Mucosa of gallbladder (tissue), 1 donor: ENCODE measurements at places on chromosomes 3 and 15.

- no peak for DNase-seq
Observed at GRCh38 chr3:9342696-9343095, 20.2 kb upstream of the THUMPD3 start.

- peak; percentile 43 for DNase-seq
Observed at GRCh38 chr3:190017521-190018288, 103.0 kb downstream of the P3H2 start.

DNA sequence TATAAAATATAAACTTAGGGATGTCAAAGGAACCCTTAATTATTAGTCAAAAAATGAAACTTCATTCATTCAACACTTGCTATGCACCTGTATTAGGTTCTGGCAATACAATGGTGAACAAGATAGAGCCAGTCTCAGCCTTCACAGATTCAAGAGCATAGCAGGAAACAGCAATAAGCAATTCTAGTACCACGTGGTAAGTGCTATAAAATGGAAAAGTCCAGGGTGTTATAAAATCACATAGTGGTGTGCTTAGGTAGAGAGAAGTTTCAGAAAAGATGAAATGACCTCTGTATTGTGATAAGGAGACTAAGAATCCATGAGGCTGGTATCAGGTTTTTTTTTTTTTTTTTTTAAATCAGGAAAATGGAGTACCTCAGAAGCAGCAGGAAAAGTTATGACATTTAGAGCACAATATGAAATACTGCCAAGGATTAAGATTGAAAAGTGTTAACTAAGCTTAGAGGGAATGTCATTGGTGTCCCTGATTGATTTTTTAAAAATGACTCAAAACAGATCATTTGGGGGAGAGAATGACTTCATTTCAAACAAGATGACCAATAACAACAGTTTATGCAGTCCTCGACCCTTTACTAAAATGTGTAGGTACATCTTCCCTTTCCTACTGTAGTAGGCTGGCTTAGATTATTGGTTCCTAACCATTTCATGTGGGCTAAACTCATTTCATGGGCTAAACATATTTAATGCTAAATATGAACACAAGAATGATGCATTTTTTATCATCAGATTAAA, 5.0 kb downstream of the TOMM70 start:
- no peak for DNase-seq

DNA sequence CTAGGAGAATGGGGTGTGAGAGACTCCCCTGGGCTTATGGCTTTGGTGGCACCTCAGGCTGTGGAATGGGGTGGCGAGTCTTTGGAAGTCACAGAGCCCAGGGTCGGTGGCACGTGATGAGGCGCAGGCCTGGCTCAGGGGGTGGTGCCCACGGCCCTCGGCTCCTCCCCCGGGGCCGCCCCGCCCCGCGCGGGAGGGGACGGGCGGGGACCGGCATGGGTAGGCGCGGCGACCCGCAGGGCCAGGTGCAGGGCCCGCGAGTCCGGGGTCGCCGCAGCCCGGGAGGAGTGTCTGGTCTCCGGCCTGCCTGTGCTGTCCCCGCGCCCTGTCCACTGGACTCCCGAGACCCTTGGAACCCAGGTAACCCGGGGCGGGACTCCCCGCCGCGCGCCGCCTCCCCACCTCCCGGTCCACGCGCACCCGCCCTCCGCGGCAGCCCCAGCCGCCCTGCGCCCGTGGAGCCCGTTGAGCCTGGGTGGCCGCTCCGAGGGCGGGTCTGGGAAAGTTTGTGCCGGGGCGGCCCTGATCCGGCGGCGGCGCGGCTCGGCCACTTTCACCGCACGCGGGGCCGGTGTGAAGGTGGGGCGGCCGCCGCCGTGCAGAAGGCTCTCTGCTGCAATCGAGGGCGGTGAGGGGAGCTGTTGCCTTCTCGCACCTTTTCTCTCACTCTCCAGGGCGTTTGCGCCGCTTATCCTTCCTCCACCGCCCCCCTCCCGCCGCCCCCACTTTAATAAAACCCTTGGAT, at the start of gene PAQR5:
PAQR5 (plus strand) TSS at position 216 of the 745 bp plus-strand sequence. CDS start 61,169 bp downstream, outside the sequence.
- DNase-seq: peak; percentile 46
